ENCODE measurements at places on chromosomes 11 and 22.

- no peak for DNase-seq
Observed at GRCh38 chr22:50626850-50627641, 906 bp downstream of the ARSA start.

DNA sequence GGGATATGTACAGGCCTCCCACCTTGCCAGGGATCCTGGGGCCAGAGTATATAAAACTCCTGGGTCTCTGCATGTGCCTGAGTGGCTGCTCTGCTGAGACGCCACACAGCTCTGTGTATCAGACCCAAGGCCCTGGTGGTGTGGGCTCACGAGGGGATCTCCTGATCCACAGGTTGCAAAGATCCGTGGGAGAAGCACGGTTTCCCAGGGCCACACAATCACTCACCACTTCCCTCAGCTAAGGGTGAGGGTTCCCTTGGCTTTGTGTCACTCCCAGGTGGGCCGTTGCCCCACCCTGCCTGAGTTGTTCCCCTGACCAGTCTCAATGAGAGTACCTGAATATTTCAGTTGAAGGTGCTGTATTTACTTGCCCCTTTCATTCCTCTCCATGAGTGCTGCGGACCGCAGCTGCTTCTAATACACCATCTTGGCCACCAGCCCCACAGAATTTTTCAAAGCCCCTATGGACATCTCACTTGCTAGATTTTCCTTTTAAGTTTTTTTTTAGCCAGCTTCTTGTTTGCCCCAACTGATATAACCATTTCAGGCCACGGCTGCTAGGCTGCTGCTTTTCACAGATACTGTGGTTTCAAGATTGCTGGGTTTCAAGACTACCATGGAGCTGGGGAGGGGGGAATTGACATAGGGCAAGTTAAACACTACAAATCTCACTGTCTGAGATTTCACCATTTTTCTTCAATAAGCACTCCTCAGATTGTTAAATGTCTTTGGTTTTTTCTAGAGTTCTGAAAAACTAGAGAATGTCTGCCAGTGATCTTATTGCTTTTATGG, 13.7 kb upstream of the DEPDC7 start:
- no peak for DNase-seq

DNA sequence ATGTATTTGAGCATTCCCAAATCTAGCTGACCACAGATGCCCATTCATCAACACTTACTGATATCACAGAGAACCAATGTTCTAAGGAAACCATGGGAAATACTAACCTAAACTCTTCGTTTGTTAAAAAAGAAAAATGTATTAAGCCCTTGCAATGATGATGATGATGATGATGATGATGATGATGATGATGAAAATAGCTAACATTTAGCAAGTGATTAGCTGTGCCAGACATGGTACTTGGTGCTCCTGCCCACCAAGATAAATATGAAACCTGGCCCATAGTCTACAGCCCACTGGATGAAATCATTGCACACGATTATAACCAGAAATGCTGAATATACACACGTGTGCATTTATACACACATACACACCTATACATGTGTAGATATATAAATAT, 37.5 kb downstream of the SMCO4 start:
- no peak for DNase-seq

- DNase-seq, result no peak
Observed at GRCh38 chr11:9507277-9507580, 46.4 kb downstream of the ZNF143 start.

- peak; percentile 67 for DNase-seq
Observed at GRCh38 chr22:48629631-48630432, 1197.8 kb downstream of the BRD1 start.

DNA sequence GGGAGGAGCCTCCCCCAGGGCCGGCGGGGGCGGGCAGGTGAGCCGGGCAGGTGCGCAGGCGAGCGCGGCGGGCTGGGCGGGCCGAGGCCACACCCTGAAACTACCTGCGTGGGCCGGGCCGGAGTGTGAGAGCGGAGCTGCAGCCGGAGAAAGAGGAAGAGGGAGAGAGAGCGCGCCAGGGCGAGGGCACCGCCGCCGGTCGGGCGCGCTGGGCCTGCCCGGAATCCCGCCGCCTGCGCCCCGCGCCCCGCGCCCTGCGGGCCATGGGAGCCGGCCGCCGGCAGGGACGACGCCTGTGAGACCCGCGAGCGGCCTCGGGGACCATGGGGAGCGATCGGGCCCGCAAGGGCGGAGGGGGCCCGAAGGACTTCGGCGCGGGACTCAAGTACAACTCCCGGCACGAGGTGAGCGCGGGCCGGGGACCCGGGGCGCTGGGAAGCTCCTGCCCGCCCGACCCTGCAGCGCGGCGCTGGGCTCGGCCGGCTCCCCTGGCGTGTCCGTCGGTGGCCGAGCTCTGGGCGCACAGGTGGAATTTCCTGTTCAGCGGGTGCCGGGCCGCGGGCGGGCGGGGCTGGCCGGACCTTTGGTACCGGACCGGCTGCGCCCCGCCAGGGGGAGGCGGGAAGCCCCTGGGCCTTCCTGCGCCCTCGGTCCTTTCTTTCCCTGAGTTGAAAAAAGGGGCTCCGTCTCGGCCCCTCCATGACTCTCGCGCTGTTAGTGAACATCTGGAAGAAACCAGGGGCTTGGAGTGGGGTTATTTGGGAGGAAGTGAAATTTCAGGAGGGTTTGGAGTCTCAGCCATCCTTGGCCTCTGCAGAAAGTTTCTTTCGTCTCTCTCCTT, at the start of gene ST14:
Gene ST14 (plus strand): TSS at position 126 of the 841 bp plus-strand sequence. CDS start 198 bp downstream, at position 324.
- DNase-seq, result no peak

GRCh38 chr22:35451592-35451991, 51.7 kb downstream of the MCM5 start:
- DNase-seq, result no peak

DNA sequence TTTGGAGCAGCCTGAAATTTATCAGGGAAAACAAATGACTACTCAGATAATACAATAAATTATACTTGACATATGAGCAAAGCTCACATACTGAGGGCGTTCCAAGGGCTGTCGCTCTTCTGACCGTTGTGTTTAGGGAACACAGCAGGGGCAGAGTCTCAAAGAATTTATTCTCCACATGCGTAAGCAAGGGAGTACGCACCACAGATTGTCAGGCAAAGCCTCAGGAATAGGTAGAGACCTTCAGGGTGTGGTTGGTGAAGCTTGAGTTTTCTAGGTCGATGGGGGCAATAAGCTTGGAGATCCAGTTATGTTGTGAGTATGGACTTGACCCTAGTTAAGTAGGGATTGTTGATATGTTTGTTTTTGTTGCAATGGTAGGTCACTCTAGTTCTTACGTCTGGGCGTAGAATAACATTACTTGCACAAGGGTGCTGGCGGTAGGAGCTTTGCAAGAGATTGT, 830 bp downstream of the ACAT1 start:
- peak; percentile 22 for DNase-seq

- no peak for DNase-seq
Observed at GRCh38 chr22:50248196-50249081, 2.6 kb downstream of the HDAC10 start.

DNA sequence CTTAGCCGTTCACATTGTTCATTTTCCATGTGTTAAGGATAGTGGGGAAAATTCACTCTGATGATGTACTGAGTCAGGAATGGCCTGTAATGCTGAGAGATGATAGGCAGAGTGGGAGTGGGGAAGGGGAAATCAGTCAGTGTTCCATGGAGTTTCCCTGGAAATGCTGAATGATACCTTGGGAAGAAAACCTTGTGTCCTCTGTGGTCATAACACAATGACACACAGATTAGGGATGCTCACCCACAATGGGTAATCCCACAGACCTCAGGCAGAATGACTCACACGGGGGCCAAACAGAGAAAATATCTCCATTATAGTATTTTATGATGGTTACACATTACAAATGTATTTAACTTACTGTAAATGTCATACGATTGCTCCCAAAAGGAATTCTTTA, 118.0 kb downstream of the SNX19 start:
- no peak for DNase-seq

DNA sequence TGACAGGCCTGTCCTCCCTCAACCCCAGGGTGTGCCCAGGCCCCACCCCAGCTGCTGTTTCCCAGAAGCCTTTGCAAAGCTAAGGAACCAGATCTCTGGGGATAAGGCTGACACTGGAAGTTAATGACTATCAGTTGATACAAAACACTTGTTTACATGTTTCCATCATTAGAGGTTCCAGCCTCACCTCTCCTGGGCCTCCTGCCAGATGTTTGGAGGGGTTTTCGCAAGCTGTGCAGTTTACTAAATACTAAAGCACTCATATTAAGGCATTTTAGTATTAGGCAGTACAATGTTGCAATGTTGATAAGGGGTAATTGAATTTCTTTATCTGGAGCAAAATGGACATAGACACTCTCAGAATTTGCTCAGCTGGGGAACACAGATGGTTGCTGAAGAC, 218.7 kb downstream of the INSC start:
- no peak for DNase-seq

GRCh38 chr11:76721755-76722677, 51.5 kb upstream of the LRRC32 start:
- DNase-seq, result peak; percentile 71

DNA sequence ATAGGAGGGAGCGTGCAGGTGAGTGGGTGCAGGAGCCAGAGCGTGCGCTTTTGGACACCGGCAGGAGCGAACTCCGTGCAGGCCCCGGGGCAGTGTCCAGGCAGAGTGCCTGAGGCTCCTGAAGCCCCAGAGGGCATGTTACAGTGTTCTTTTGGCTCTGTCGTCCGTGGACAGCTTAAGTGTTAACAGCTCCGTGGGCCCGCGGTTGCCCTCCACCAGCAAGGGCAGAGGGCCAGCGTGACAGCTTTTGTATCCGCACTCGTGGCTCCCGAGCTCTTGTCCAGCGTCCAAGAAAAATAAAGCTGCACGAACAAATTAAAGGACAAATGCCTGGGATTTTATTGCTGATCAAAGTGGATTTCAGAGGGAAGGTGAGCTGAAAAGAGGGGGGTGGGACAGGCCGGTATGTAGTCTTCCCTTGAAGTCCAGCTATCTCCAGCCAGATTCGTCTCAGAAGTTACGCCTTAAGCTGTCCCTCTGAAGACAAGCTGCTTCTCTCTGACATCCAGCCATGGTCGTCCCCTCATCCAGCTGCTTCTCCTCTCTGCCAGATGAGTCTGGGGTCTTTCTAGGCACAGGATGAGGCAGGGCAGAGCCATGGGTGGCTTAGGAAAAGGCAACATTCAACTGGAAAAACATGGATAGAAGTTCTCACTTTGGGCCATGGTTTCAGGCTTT, 968 bp upstream of the TMEM109 start:
- DNase-seq, result no peak

DNA sequence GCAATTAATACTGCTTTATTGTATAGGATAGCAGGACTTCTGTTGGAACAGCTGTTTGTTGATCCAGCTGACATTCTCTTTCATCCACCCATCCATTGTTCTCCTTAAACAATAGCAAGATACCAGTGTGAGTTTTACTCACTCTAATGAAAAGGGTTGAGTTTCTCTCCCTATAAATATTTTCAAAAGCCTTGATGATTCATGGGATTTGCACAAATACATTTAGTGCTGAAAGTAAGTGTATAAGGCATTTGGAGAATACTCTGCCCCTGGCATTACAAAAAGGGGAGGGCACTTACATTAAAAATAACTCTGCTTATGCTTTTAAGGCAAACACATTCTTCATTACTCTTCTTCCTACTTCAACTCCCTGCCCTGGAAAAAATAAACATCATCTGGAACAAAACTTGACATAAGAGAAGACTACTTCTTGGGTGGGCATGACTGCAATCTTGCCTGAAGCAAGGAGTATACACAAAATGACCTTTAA, 634.9 kb downstream of the METTL15 start:
- DNase-seq, result no peak
